Stimulated activated CD8-positive, alpha-beta memory T cell treated with anti-CD3 and anti-CD28 coated beads, Interleukin-4, amount 100 ng/mL, for 1 hour (primary cell): ENCODE measurements at places on chromosomes 7 and 10.
A peak's percentile ranks its signal among the peaks of the same experiment; 100 is the strongest.

- DNase-seq: no peak
Measured at GRCh38 chr7:28045592-28045991, 135.0 kb downstream of the JAZF1 start.

GRCh38 chr10:34280599-34281374 lies 534.3 kb downstream of the PARD3 start:
- no peak for DNase-seq

- DNase-seq: no peak
Measured at GRCh38 chr7:63070696-63071095, 928.0 kb upstream of the ZNF722 start.

- DNase-seq: peak; percentile 52
Measured at GRCh38 chr7:151232917-151233701, 826 bp downstream of the CHPF2 start.
